ENCODE measurements at places on chromosomes 11 and 22. TPM values are rescaled to one million over a fixed set of nuclear protein-coding genes. Genes with fewer than 3 reads are reported as not detected.

Gene USP2
- 0.22 TPM for total RNA-seq

Gene POTEH
- total RNA-seq: not detected

DNA sequence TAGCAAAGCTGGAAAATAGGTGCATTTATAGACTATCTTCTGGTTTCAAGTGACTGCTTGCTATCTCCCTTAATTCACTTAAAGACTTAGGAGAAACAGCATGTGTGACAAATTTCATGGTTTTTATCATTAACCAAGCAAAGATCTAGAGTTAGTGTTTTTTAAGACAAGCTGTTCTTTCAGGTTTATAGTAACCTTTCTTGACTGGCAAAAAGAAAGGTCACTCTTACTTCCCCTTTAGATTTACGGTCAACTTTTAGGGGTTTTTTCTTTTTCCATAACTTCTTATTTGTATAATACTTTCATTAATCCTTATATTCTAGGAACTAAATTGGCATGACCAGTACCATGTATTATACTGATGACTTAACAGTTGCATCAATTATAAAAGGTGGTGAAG lies 46.6 kb downstream of the KDM2A start:
- H3K4me1 ChIP-seq: peaks cover 40% of the 10 kb centered on the region
- H3K36me3 ChIP-seq: peaks cover 12% of the 10 kb centered on the region
- H3K4me3 ChIP-seq: no peak overlapping the region
- H3K27ac ChIP-seq: no peak overlapping the region

GRCh38 chr22:46124383-46125144 lies 25.8 kb upstream of the PPARA start:
- no peaks in the 10 kb centered on the region for H3K36me3 ChIP-seq
- no peaks in the 10 kb centered on the region for H3K4me1 ChIP-seq
- H3K4me3 ChIP-seq: no peak overlapping the region
